NCI-H524 treated with DMSO at 0.1 percent for 48 hours (cell line): ENCODE measurements at places on chromosomes 16 and 17.

GRCh38 chr17:337866-338265 is 14.7 kb downstream of the RPH3AL start:
- DNase-seq, result no peak

DNA sequence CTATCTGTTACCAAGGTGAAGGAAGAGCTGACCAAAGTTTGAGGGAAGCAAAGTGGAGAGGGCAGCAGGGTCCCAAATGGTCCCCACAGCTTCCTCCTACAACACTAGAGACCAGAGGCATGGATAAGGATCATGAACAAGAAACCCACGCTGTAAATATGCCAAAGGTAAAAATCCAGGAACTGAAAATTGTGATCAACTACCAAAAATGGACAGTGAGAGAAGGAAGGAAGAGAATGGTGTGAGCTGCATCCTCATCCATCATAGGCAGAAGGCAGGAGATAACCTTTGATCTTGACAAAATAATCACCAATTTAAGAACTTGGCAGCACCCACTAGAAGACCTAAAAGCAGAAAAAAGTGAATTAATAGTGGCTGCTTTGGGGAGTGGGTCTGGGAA is 66.2 kb downstream of the CYTH1 start:
- no peak for DNase-seq

- peak; percentile 81 for DNase-seq
Measured at GRCh38 chr17:57578608-57579225, 166.4 kb downstream of the CCDC182 start.

- DNase-seq, result no peak
Measured at GRCh38 chr16:49806446-49806845, 49.5 kb downstream of the ZNF423 start.

DNA sequence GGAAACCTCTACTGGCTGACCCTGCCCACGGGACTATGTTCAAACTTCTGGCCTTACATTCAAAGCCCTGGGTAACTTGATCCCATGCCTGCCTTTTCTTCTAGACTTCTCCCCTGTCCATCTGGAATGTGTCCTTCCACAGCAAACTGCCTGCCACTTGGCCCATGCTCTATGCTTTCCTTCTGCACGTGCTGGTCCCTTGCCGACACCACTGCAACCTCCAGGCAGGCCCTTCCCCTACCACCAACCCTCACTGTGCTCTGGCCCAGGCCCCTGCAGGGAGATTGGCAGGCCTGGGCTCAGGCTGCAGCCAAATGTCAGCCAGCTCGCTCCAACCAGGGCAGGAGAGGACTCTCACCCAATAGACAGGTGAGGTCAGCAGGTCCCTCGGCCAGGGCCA is 11.0 kb downstream of the HSD11B2 start:
- DNase-seq, result peak; percentile 31

GRCh38 chr17:35079547-35080423 is 16.3 kb upstream of the RFFL start:
- no peak for DNase-seq

- no peak for DNase-seq
Measured at GRCh38 chr17:15298176-15298575, 33.0 kb upstream of the PMP22 start.

GRCh38 chr17:38605411-38605840 is 326 bp downstream of the SRCIN1 start:
- no peak for DNase-seq

DNA sequence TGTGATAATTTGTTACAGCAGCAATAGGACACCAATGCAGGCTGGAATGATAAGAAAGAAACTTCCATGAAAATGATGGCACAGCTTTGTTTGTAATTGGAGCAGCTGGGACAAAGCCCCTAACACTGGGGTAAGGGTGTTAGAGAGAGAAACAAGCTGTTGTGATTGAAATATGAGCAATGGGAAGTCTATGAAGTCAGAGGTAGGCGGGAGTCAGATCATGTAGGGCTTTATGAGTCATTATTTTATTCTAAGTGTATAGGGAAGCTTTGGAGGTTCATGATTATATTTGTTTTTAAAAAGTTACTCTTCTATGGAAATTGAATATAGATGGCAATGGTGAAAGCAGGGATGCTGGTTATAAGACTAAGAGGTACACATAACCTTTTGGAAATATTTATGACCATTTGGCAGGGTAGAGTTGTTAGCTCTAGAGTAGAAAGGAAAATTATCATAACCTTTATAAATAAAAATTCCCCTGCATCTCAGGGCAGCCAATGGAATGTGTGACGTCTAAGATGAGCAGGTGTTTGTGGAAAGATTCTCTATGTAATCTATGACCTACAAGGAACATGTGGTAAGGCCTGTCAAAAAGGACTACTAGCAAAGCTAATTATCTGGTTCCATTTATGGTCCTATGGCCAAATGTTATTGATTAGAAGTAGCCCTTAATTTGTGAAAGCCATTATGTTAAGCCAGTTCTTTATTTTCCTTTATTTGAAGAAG is 85.6 kb downstream of the KCNJ2 start:
- no peak for DNase-seq

DNA sequence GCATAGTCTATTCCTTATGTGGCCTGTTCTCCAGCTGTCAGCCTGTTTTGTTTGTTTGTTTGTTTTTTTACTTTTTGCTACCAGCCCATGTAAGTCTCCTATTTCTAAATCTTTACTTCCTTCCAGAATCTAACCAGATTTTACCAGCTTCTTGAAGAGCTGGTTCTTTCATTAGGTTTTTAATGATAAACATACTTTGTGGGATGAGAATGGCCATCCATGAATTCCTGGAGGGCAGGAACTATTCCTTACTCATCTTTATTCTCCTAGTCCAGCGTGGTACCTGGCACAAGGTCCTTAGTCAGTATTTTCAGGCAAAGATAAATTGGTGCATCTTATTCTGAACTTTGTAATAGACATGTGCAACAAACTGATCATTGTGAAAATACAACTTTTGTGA is 17.3 kb downstream of the RSPRY1 start:
- no peak for DNase-seq

- no peak for DNase-seq
Measured at GRCh38 chr17:42507671-42508070, 28.4 kb upstream of the NAGLU start.

GRCh38 chr17:7220593-7221277 is 997 bp downstream of the ACADVL start:
- DNase-seq, result no peak

DNA sequence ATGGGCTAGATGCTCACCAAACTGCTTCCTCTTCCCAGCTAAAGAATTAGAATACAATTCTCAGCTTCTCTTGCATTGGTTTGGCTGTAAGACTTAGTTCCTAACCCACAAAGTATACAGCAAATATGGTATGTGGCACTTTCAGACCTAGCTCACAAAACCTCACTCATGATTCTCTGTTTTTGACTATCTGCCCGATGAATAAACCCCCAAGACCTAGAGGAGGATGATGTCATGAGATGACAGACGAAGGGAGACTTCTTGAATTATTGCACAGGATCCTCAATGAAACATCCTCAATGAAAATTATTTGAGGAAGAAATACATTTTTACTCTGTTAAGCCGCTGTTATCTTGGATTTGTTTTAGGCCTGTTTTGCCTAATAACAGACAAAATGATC is 14.3 kb downstream of the CNOT1 start:
- DNase-seq, result no peak

GRCh38 chr17:77455111-77455890 is 314.5 kb downstream of the SEC14L1 start:
- DNase-seq, result no peak

DNA sequence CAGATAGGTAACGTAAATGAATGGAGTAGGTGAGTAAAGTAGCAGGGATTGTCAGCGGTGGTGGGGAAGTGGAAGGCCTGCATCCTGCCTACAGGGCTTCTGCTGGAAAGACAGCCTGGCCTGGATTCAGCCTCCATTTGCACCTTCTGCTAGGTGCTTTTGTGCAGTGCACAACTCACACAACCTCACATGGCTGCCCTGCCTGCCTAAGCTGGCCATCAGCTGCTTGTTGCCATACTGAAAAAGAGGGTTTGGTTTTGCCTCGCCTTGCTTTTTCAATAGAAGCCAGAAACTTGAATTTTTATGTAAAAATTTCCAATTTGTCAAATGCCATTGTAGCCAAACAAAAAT is 36.3 kb downstream of the SOST start:
- DNase-seq, result no peak

DNA sequence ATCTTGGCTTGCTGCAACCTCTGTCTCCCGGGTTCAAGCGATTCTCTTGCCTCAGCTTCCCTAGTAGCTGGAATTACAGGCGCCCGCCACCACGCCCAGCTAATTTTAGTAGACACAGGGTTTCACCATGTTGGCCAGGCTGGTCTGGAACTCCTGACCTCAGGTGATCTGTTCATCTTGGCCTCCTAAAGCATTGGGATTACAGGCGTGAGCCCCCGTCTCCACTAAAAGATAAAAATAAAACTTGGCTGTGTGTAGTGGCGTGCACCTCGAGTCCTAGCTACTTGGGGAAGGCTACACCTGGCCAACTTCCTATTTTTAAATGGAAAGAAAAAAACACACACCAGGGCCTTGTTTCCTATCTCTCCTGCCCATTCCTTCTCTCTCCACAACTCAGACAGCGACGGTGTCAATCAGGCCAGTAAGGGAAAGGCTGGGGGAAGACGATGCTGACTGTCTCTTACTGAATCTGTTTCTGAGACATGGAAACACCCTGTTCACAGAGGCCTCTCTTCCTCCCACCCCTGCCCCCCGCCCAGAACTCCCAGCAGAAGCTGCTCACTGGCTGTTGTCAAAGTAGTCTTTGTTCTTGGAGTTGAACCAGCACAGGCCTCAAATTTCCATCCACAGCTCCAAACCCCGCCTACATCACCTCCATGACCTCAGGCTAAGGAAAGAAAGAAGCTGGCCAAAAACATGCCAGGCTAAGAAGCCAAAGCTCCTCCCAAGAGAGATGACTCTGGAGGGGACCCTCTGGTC is 96.6 kb downstream of the NXN start:
- no peak for DNase-seq

- DNase-seq, result no peak
Measured at GRCh38 chr16:73255031-73255430, 207.1 kb upstream of the ZFHX3 start.

GRCh38 chr17:34981538-34982241 is 1.4 kb downstream of the LIG3 start:
- DNase-seq, result no peak

DNA sequence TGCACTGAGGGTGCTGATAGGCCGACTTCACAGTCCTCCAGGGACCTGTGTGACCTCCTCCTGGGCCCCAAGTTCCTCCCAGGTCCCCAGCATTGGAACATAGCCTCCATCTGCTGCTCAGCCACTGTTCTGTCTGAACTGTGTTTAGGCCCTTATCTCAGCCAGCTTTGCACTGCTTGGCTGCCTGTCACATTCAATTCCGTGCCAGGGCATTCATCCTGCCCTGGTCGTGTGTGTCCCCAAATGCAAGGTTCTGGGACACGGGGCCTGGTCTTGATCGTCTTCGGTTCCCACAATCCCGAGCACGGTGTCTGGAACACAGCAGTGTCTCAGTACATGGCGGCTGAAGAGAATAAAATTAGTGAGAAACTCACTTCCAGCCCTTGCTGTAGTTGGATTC is 69.9 kb upstream of the NFAT5 start:
- no peak for DNase-seq

- DNase-seq, result no peak
Measured at GRCh38 chr17:9370467-9370866, 205.2 kb downstream of the STX8 start.

DNA sequence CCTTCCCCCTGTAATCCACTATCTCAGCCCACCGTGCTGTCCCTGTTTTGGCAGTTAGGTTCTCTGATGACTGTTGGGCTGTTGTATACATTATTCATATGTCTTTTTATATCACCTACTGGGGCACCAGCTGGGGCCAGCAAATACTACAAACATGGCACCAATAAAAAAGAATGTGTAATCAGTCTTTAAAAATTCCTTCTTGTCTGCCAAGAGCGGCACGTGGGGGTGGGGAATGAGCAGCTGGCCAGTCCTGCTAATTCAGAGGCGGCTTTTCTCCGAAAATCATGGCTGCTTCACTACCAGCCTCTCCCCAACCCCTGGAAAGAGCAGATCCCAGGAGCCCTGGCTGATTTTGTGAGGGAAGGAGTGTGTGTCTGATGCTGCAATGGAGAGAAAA is 77.7 kb upstream of the EEF2KMT start:
- DNase-seq, result no peak

DNA sequence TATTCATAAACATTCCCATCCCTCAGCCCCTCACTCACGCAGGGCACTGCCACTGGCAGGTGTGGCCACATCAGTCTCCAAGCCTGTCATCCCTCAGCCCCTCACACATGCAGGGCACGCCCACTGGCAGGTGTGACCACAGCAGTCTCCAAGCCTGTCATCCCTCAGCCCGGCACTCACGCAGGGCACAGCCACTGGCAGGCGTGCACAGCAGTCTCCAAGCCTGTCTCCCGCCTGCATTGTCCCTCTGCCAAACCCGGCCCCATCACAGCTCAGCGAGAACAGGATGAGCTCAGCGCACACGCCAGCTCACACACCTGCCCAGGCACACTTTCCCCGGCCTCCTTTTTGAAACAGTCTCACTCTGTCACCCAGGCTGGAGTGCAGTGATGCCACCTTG is 11.4 kb upstream of the KREMEN2 start:
- DNase-seq, result no peak

DNA sequence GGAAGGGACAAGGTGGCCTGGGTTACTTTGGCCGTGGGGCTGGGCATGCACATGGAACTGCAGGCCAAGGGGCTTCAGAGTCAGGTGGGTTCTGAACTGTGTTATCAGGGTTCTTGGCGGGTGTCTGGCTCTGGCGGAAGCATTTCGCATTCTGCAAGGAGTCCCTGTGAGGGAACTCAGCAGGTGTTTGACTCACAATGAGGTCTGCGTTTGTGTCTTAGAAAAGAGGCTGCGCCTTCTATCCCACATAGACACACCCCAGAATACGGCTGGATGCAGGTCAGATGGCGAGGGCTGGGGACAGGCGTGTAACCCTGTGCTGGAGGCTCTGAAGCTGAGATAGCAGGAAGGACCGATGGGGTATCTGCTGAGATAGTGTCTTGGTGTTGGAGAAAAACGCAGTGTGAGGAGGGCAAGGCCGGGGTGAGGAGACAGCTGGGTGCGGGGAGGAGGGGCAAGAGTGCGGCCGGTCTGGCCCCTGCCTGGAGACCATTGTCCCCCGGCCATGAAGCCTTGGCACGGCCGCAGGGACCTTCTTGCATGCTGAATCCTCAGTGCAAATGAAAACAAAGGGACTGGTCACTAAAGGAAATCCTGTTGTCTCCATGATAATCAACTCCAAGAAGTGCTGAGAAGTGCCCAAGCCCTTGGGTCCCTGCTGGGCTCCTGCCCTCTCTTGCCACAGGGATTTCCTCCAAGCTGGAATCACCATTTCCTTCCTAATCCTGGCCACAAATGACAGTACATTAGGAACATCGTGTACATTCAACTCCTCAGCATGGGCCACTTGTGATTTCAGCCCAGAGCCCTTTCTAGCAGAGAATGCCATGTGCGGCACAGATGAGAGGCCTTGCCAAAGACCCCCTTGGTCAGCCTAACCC is 22.8 kb upstream of the MTSS2 start:
- no peak for DNase-seq

DNA sequence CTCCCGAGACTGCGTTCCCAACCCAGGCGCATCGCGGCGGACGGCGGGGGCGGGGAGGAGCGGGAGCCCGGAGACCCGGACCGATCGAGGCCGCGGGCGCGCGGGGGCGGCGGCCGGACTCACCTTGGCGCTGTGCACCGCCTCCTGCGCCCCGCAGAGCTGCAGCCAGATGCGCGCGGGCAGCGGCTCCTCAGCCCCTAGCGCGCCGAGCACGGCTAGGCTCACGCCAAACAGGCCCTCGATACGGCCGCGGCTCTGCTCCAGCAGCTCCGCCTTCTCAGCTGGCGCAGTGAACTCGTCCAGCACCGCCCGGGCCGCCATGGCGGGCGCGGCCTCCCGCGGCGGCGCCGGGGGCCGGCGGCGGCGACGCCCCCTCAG is 339 bp downstream of the N4BP1 start:
- no peak for DNase-seq
